Activated T-helper 1 cell treated with Interleukin-2 at 50 U/mL for 16 hours (primary cell): ENCODE measurements at places on chromosomes 1 and 21.

- DNase-seq = no peak
These were observed 77.7 kb downstream of the MRPL37 start for GRCh38 chr1:54277451-54278341.

GRCh38 chr21:38139380-38140168 lies 117.2 kb upstream of the KCNJ15 start:
- DNase-seq = no peak

DNA sequence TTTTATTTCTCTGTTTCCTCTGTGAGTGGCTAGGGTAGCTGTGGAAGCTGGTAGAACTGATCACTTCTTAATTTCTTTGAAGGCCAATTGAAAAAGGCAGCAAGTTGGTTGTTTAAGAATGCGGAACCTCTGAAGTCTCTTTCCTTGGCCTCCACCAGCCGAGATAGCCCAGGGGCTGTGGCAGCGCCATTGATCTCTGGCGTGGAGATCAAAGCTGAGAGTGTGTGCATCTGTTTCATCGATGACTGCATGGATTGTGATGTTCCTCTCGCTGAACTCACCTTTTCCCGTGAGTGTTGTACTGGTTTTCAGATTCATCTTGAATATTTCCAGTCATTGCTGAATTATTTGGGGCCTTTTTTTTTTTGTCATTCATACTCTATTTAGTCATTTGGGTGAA lies 97.7 kb downstream of the VPS13D start:
- no peak for DNase-seq

GRCh38 chr1:230818367-230818766 lies 50.0 kb downstream of the C1orf198 start:
- no peak for DNase-seq

DNA sequence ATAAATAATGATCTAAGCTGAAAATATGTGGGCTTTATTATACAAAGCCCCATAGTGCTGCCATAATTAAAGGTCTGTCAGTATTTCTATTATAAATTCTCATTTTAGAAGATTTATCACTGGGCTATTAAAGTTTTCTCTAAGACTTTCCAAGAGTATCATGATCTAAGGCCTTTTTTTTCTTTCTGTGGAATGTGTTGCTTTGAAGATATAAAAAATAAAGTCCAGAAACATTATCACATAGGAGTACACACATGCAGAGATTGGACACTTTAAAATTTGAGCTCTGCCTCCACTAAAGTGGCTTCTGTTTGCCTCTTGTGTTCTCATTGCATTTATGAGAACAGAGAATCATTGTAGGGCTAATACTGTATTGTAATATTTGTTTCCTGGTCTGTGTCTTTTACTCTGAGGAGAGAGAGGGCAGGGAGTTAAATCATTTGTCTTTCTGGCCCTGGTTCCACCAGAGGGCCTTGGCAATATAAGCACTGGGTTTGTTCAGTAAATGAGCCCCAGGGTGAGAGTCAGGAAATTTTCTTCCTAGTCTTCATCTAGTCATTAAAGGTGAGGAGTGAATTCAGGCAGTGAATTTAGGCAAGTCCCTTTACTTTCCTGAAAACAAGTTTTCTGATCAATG lies 70.2 kb downstream of the NFIA start:
- no peak for DNase-seq

DNA sequence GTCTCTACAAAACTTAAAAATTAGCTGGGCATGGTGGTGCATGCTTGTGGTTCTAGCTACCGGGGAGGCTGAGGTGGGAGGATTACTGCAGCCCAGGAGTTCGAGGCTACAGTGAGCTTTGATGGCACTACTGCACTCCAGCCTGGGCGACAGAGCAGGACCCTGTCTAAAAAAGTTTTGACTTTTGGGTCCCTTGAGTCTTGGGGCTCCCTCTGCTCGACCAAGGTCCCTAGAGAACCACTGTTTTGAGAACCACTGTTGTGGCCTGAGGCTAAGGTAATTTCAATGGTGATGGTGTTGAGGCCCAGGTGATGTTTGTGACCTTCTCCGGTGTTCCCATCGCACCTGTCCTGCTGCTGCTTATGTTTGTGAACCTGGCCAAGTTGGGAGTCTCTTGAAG lies 3.1 kb upstream of the CAMTA1 start:
- no peak for DNase-seq

GRCh38 chr1:63506782-63507181 lies 16.2 kb downstream of the ITGB3BP start:
- no peak for DNase-seq

DNA sequence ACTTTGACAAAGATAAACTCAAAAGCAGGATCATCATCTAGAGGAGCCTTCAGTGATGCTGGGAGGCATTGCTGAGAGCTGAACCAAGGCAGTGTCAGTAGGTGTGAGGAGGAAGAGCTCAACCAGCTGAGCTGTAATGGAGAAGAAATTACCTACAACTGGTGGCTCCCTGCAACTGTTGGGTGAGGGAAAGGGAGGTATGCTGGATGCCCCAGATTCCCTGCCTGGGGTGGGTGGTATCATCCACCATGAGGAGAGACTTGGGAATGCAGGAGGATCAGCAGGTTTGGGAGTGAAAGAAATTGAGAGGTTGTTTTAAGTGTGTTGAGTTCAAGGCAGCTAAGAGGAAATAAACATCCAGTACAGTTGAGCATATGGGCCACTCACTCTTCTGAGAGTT lies 199.8 kb downstream of the DNM3 start:
- DNase-seq = no peak

- DNase-seq = no peak
These were observed 17.2 kb upstream of the NFASC start for GRCh38 chr1:204853436-204853835.
